ENCODE measurements at places on chromosomes 3 and 15. TPM values are rescaled to one million over a fixed set of nuclear protein-coding genes. Genes with fewer than 3 reads are reported as not detected.

Gene PRSS50
- not detected for total RNA-seq

Gene WDR93
- not detected for total RNA-seq

Gene LRRC31
- total RNA-seq, result not detected

Gene ACAP2
- total RNA-seq, result 34.4 TPM

GRCh38 chr15:75459581-75459980 is 8.1 kb upstream of the SIN3A start:
- no peak for DNase-seq

DNA sequence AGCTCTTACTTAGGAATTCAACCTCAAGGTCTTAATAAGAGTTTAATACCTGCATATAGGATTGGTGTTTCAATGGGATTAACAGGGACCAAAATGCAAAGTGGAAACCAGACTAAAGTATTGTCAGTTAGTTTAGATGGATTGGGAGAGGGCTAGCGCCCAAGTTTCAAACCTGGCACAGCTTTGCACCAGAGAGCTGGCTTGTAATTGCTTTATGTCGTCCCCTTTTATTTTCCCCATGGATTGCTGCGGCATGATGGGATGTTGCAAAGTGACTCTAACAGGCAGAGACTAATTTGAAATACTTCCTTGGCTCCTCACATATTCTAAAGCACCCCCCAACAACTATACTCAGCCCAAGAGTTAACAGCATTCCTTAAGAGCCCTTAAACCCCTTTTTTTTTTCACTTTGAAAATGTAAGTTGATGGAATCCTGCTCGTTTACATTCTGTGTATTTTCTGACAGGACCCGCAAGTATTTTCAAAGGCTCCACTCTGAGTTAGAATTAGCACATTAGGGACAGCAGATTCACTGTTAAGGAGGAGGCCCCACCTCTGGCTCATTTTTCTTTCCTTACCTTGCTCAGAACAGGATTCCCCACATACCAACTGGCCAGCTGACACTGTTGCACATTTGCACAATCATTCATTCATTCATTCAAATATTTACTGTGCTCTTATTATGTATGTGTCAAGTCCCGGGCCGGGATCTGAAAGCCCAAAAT is 214.2 kb downstream of the ERC2 start:
- DNase-seq, result no peak

GRCh38 chr3:72739531-72740466 is 108.4 kb downstream of the SHQ1 start:
- DNase-seq, result no peak

GRCh38 chr15:51939216-51939615 is 32.4 kb downstream of the LEO1 start:
- DNase-seq, result peak; percentile 57

DNA sequence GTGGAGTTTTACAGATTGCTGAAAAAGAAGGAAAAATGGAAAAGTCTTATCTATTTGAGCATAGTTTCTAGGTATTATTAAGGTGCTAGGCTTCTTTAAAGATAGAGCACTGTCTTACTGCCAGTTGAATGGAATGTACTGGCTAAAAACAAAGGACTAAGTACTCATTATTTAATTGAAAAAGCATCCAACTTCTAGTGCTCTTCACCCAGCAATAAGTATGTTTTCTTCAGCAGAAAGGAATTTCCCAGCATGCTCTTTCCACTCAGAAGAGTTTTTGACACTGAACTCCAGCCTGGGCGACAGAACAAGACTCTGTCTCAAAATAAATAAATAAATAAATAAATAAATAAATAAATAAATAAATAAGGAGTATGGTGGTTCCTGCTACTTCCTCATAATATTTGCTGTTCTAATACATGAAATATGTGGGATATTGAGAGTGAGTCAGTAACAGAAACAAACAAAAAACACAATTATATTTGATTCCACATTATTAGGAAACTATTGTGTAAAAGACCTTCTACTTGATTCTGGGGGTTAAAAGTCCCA is 70.6 kb downstream of the ATP13A4 start:
- DNase-seq, result no peak

DNA sequence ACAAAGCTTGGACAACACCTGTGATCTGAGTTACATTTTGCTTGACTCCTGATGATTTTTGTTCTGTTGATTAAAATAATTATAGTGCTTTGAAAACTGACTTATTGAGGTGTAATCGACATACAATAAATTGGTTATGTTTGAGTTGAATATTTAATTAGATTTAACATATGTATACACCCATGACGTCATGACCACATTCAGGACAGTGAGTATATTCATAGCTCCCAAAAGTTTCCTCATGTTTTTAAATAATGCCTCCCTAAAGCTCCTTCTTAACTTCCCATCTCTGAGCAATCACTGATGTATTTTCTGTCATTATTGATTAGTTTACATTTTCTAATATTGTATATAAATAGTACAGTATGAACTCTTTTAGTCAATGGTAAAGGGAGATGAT is 801.2 kb downstream of the PDCD6IP start:
- no peak for DNase-seq

DNA sequence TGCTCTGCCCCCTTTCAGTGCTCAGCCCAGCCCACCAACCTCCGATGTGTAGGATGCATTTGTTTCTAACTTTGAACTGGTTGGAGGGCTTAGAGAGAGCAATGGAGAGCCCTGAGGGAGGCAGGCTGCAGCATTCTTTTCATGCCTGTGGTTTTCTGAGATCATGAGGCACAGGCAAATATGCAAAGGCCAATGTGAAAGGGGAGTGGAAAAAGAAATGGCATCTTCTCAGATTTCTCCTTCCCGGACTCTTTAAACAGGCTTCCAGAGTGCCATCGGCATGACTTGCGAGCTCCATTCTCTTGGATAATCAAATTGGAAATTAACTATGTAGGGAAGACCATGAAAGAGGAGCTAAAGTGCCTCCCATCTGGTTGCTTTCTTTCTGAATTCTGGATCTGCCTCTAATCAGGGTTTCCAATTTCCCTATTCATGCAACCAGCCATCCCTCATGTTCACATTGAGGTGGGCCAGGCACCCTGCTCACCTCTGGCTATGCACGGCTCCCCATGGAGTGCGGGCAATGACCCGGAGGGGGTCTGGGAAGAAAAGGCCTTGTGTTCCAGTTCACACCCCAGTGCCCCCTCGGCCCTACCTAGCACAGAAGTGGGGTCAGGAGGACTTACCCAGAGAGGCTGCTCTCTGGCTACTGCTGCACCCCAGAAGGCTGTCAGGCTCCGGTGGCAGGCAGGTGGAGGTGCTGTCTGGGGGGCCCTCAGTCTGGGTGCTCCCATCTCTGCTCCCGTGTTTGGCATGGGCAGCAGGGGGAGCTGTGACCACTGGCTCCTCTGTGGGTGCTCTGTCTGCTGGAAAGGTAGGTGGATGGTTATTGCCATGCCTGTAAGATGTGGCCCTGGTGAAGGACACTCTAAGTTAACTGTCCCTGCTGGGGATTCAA is 16.1 kb downstream of the AMOTL2 start:
- peak; percentile 12 for DNase-seq
